Osteoblast (primary cell): ENCODE measurements at places on chromosomes 16 and 17. TPM values are rescaled to one million over a fixed set of nuclear protein-coding genes. Genes with fewer than 3 reads are reported as not detected.

GRCh38 chr16:2770057-2770951 is 6.8 kb downstream of the ELOB start:
- peak; percentile 73 for DNase-seq

GRCh38 chr17:65121916-65122806 is 15.0 kb upstream of the RGS9 start:
- DNase-seq: no peak

GRCh38 chr16:75075688-75076268 is 40.8 kb downstream of the LDHD start:
- no peak for DNase-seq

- DNase-seq: peak; percentile 98
These were observed 14.4 kb downstream of the MIS12 start for GRCh38 chr17:5500589-5501391.

DNA sequence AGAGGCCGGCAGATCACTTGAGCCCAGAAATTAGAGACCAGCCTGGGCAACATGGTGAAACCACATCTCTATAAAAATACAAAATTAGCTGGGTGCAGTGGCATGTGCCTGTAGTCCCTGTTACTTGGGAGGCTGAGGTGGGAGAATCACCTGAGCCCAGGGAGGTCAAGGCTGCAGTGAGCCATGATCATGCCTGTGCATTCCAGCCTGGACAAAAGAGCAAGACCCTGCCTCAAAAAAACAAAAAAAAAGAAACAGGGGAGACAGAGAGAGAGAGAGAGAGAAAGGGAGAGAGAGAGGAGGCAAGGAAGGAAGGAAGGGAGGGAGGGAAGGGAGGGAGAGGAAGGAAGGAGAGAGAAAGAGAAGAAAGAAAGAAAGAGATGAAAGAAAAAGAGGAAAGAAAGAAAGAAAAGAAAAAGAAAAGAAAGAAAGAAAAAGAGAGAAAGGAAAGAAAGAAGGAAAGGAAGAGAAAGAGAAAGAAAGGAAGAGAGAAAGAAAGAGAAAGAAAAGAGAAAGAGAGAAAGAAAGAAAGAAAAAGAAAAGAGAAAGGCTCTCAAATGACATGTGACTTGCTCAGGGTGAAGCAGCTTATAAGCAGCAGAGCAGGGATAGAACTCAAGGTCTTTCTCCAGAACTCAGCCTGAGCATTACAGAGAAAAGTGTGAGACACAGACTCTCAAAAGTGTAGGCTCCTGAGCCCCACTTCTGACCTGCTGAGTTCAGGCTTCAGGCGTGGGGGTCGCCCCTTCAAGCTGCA is 15.5 kb downstream of the CX3CL1 start:
- no peak for DNase-seq

DNA sequence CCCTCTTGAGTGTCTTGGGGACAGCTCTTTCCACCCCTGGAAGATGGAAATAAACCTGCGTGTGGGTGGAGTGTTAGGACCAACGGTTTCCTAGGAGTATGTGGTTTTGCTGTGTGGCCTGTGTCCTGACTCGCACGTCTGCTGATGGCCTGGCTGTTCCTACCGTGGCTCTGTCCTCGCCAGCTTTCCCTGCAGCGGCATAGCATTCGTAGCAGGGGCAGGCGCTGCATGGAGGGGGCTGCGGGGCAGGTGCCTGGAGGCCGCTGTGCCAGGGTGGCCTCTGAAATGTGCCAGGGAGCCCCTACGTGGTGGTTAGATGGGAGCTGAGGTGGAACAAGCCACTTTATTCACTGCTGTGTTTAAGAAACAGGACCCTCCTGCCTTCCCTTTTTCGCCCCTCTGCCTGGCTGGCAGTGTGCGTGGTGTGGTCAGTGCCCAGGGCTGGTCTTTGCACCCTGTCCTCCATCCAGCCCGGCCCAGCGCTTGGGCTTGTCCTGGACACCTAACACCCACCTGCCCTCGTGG is 10.6 kb downstream of the SLC16A3 start:
- DNase-seq: peak; percentile 77

GRCh38 chr17:57186226-57187019 is 69.9 kb upstream of the MSI2 start:
- no peak for DNase-seq

- DNase-seq: no peak
These were observed 11.4 kb downstream of the UNC13D start for GRCh38 chr17:75832652-75833400.

DNA sequence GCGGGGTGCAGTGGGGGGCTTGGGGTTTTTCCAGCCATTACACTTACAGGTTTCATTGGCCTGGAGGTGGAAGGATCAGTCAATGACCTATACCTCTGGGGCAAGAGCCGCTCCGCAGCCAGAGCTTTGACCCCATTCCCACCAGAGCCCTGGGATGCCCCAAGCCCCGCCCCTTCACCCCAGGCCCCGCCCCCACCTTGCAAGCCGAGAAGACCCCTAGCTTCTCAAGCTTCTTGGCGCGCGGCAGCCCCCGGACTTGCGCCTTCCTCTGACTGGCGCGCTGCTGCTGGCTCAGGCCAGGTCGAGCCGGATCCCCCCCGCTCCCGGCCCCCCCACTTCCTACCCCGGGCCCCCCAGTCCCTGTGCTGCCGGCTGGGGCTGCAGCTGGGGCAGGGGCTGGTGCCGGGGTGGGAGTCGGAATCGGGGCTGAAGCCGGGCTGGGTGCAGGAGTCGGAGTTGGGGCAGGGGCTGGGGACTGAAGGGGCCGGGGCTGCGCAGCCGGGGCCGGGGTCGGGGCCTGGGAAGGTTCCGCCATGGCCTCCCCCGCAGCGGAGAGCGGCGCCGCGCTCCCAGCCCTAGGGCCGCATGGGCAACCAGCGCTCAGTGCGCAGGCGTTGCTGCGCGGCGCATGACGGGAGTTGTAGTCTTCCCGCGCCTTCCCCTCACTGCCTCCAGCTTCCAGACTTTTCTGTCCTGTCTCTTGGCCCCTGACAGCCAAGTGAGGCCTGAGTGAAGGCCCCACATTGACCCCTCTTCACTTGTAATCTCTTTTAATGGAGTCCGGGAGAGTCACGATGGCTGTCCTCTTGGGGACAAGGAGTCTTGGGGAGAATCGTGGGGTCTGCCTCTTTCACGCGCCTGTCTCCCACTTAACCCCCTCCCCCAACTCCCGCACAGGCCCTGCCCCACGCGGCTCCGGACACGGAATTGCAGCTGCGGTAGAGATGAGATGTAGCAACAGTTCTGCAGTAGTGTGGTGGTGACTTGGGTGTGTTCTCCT is at the start of gene KAT2A:
Gene KAT2A, minus strand, starts transcription at position 598 of the 1,000 bp plus-strand sequence. Its CDS starts 63 bp downstream, at position 535.
- peak; percentile 100 for DNase-seq

DNA sequence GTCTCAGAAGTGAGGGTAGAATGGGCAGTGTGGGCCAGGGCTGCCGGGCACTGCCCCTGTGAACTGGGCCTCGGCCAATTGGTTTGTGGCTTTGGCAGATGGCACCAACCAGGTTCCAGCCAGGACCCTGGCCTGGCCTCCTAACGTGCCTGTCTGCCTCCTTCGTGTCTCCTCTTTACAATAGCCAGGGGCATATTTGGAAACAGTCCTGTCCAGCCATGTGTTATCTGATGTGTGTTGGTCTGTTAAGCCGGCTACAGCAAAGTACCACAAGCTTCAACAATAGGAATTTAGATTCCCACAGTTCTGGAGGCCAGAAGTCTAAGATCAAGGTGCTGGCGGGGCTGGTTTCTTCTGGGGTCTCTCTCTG is 14.6 kb downstream of the CRISPLD2 start:
- peak; percentile 80 for DNase-seq

GRCh38 chr16:89114159-89114981 is 20.7 kb downstream of the ACSF3 start:
- peak; percentile 93 for DNase-seq

DNA sequence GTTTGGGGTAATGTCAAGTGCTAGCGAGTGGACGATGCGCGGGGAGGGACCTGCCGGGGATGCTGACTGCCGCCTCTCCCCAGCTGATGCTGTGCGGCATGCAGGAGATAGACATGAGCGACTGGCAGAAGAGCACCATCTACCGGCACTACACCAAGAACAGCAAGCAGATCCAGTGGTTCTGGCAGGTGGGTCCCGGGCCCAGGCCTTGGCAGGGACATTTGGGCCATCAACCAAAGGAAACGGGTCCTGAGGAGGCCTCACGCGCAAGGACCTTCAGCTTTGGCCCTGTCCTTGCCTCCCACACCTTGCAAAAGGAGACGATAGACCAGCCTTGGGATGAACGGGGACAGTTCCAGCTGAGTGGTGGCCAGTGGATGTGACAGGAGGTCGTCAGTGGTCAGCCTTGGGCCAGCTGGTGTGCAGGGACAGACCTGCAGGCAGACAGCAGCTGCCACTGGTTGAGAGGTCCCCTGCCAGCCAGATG is 13.6 kb upstream of the CLEC18A start:
- peak; percentile 88 for DNase-seq

GRCh38 chr16:89912627-89913026 is 6.0 kb upstream of the MC1R start:
- peak; percentile 41 for DNase-seq

- peak; percentile 83 for DNase-seq
These were observed 1.8 kb downstream of the USP7 start for GRCh38 chr16:8961811-8962390.

DNA sequence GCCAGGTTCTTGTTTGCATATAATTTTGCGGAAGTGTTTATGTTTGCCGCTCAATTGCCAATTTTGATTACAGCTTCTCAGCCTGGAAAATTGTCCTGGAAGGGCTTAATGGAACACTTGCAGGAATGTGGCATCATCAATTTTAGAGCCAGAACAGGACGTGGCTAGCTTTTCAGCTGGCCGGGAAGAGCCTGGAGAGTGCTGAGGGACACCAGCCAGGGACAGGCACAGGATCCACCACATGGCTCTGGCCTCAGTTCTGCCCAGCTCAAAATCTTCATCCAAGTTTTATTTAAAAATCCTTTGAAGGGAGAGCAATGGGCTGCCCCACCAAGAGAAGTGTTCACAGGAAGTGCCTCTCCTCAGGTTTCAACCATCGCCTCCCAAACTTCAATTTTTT is 287.2 kb upstream of the HSBP1 start:
- DNase-seq: no peak

DNA sequence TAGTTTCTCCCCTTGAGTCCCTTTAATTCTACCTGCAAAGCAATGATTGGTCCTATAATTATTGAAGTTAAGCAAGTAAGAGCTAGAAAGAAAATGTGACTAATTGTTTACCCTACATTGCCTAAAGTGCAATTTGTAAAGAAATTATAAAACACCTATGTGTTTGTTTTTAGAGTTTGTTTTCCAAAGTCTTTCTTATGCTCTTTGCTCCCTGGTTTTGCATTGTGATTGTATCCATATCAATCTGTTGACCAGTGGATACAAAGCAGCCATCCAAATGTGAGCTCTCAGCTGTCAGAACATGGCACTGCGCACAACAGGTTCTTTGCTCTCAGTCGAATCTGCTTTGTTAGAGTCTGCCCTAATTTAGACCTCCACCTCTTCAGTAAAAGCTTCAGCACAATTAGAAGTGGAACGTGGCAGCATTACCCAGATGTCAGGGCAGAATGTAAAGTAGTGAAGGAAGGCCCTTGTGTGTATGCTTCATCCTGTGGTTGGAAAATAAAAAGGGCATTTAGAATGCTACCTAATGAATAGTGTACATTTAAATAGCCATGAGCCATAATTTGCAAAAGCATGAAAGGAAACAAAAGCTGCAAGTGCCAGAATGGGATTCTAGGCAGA is 70.5 kb downstream of the AATF start:
- no peak for DNase-seq

- no peak for DNase-seq
These were observed 34.9 kb downstream of the PIK3R5 start for GRCh38 chr17:8930649-8931048.

DNA sequence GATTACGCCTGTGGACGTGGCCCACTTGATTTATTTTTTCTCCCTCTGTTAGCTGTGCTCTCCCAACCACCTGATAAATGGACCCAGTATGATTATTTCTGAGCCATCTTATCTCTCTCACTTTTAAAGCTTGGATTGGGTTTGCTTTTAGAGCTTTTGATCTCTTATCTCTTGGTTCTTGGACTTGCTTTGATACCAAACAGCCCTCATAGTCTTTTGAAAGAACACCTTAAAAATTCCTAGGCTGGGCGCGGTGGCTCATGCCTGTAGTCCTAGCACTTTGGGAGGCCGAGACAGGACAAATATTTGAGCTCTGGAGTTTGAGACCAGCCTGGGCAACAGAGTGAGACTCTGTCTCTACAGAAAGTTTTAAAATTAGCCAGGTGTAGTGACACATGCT is 25.8 kb downstream of the SMTNL2 start:
- peak; percentile 59 for DNase-seq

GRCh38 chr17:50686494-50687199 is 21.1 kb downstream of the ANKRD40 start:
- peak; percentile 97 for DNase-seq

GRCh38 chr16:15542734-15543347 is 100.1 kb downstream of the MARF1 start:
- DNase-seq: no peak

DNA sequence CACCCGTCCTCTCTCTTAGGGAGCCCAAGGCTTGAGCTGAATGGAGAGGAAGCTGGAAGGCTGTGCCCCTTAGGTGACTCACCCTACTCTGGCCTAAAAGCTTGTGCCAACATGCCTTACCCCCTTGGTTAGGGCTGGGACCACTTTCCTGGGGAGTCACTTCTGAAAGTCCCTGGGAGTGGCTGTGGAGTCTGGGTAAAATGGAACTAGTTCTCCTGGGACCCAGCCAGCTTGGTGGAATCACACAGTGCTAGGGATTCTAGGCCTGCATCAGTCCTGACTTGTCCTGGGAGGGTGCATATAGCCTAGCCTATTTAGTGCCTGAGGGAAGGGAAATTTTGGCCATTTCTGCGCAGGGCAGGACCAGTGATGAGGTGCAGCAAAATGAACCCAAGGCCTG is 10.5 kb downstream of the MMP28 start:
- DNase-seq: peak; percentile 85

- DNase-seq: no peak
These were observed 117.5 kb downstream of the BANP start for GRCh38 chr16:88068476-88069396.

- DNase-seq: no peak
These were observed 36.0 kb upstream of the ADAMTS18 start for GRCh38 chr16:77470851-77471250.

DNA sequence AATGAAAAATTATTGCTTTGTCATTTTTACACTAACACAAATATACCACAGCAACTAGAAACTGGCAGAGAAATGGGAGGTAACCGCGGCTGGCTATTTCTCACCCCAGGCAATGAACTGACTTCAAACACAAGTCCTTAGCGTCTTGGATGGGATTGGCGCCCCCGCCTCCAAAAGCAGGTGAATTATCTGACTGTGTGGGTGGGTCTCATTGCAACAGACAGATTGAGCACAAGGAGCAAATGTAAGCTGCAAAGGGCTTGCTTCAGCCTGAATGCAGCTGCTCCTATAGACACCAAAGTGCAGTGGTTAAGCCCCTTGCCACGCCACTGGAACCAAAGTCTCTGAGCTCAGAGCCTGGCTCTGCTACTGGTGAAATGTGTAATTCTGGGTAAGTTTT is 225.0 kb downstream of the XYLT1 start:
- DNase-seq: no peak

The SCIMP gene
- not detected in 2 replicates for total RNA-seq

The C1QTNF1 gene
- 13.8 and 14.4 TPM in 2 replicates for total RNA-seq

The SLC5A11 gene
- total RNA-seq: 0.29 TPM in 1 of 2 replicates, not detected in the other

The TOP2A gene
- 14.5 and 15.9 TPM in 2 replicates for total RNA-seq

The IRX3 gene
- 68.4 and 71.7 TPM in 2 replicates for total RNA-seq

The AOC3 gene
- under 0.01 TPM in 1 of 2 replicates, not detected in the other for total RNA-seq

The PSMC5 gene
- total RNA-seq: 34.0 and 36.5 TPM in 2 replicates

The CLEC3A gene
- not detected in 2 replicates for total RNA-seq

The RAPGEFL1 gene
- total RNA-seq: 1.4 and 2.1 TPM in 2 replicates

The FZD2 gene
- 15.9 and 23.9 TPM in 2 replicates for total RNA-seq

The CHD9 gene
- total RNA-seq: 80.4 and 83.6 TPM in 2 replicates

The MYH2 gene
- total RNA-seq: not detected in 2 replicates

The LIMD2 gene
- total RNA-seq: 4.3 and 5.9 TPM in 2 replicates

The HSF5 gene
- total RNA-seq: under 0.01 TPM in 2 replicates

The CDH15 gene
- 1.5 and 2.2 TPM in 2 replicates for total RNA-seq

The EME1 gene
- 0.59 and 0.72 TPM in 2 replicates for total RNA-seq
